Fibroblast of skin of abdomen (primary cell): ENCODE measurements at places on chromosomes 16 and 17.

DNA sequence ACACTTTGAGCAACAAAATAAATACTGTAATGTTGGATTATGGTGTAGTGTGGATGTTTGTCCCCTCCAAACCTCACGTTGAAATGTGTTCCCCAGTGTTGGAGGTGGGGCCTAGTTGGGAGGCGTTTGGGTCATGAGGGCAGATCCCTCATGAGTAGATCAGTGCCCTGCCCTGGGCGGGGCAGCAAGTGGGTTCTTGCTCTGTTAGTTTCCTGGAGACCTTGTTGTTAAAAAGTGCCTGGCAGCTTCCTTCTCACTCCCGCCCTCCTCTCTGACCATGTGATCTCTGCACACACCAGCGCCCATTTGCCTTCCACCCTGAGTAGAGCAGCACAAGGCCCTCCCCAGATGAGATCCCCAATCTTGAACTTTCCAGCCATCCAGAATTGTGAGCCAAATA, 67.7 kb downstream of the MPRIP start:
- DNase-seq, result no peak

DNA sequence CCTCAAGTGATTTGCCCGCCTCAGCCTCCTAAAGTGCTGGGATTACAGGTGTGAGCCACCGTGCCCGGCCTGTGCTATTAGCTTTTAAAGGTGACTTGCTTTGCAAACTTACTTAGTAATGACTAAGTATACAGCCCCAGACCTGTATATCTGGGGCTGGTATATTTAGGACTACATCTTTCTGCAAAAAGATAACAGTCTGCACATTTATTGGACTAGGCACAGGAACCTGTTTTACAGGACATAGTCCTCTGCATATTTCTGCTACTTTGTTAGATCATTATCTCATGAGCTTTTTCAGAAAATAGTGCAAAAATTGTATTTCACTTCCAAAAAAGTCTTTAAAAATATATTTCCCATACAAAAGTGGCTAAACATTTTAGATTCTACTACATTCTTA, 1.3 kb downstream of the KRT24 start:
- DNase-seq, result no peak

GRCh38 chr17:42632949-42633444, 23.5 kb downstream of the TUBG1 start:
- DNase-seq, result no peak

DNA sequence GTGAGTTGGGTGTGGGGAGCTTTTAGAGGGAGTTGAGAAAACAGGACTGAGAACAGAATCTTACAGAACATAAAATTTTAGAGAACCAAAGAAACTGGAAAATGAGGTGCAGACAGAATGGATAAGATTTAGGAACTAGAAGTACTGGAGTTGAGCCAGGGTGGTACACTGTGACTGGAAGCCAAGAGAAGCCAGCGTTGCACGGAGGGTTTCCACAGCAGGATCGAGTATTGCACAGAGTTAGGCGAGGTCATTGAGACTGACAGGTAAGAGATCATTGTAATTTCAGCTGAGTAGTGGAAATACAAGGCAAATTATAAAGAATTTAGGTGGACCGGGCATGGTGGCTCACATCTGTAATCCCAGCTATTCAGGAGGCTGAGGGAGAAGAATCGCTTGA, 6.6 kb downstream of the GSDMA start:
- DNase-seq, result no peak

DNA sequence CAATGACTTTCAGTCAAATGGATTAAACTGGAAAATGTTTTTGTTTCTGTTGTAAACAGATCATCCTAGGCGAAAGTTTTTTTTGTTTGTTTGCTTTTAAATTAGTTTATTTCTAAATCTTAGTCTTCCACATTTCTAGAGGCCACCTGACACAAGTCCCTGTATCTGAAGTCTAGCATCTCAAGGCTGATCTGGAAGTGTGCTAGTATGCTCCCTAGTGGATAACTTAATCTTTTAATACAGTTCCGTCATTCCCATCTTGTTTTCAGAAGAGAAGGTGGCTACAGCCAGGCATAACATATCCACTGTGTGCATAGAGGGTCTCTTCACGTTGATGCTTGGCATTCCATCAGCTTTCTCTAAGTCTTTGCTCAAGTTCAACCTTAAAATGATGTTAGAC, 7.6 kb downstream of the IFT20 start:
- DNase-seq, result no peak

GRCh38 chr17:10713318-10713717, 15.9 kb downstream of the ADPRM start:
- DNase-seq, result no peak

DNA sequence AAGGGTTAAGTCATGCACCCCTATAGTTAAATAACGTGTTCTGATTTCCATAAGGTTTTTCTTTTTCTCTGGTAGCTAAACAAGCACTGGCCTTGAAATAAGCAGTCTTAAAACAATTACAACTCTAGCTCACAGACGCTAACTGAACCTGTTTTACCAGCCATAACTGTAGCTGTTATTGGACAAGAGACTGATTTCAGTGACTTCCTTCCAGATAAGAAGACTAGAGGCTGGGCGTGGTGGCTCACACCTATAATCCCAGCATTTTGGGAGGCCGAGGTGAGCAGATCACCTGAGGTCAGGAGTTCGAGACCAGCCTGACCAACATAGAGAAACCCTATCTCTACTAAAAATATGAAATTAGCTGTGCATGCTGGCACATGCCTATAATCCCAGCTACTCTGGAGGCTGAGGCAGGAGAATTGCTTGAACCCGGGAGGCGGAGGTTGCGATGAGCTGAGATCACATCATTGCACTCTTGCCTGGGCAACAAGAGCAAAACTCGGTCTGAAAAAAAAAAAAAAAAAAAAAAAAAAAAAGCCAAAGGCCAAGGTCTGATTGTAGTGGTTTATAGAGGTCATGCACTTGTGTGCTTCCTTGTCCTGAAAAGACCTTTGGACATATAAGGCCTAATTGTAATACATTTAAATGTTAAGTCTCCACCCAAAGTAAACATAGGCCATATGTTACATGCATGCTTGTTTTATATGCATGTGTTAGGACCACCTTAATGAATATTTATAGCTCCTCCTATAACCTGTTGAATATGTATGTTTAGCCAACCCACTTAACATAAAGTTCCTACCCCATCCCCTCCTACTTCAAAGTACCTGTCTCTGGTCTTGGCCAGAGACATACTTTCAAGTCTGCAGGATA, 319.5 kb upstream of the CA10 start:
- no peak for DNase-seq

- DNase-seq, result no peak
These were observed 89.2 kb downstream of the AMFR start for GRCh38 chr16:56336071-56336688.

DNA sequence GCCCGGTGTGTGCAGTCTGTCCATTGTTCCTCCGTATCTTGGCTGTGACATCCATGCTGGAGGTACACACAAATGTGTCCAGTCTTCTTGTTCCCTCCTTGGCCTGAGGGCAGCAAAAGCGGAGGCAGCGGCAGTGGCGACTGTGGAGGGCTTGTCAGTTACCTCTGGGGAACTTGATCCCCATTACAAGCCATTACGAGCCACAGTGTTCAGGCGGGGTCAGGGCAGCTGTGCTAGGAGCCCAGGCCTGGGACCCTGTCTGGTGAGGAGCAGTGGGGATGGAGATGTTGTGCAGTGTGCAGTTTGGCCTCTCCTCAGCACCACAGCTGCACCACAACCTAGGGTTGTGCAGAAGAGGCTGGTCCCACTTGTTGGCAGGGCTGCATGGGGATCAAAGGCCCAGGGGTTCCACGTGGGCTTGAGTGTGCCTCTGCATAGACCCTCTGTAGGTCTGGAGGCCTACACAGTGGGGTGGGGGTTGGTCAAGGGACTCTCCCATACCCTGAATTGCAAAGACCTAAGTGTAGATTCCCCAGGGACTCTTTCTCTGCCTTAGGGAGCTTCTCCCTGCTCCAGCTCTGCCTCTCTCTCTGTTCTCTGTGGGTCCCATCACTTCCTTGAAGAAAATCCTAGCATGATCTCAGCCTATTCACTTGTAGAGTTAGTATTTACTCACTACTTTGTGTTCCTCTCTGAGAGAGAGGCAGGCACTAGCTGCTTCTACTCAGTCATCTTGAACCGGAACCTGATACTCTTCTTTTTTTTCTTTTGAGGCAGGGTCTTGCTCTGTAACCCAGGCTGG, 58.8 kb downstream of the SLFN11 start:
- DNase-seq, result no peak

DNA sequence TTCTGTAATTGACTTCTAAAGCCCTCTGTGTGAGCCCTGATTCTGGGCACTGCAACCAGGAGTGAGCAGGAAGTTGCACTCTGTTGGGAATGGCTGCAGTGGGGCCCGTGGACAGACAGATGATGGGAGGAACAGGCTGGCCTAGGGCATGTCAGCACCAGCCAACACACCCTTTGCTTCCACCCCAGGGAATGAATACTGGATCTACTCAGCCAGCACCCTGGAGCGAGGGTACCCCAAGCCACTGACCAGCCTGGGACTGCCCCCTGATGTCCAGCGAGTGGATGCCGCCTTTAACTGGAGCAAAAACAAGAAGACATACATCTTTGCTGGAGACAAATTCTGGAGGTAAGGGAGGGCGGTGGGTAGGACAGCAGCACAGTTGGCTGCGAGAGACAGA, 10.8 kb upstream of the LPCAT2 start:
- DNase-seq, result no peak

GRCh38 chr16:87635541-87636049, 33.3 kb downstream of the JPH3 start:
- DNase-seq, result peak; percentile 6

GRCh38 chr17:70394473-70395232, 225.3 kb downstream of the KCNJ2 start:
- no peak for DNase-seq

GRCh38 chr16:64951193-64951592, 170.7 kb downstream of the CDH11 start:
- no peak for DNase-seq

GRCh38 chr16:49349446-49350168, 24.0 kb upstream of the C16orf78 start:
- no peak for DNase-seq

- no peak for DNase-seq
These were observed 2.7 kb upstream of the PPM1D start for GRCh38 chr17:60597297-60597696.

GRCh38 chr16:71767060-71767900, 41.4 kb downstream of the AP1G1 start:
- no peak for DNase-seq

GRCh38 chr16:57797216-57797525, 5.1 kb downstream of the KIFC3 start:
- DNase-seq, result no peak

- no peak for DNase-seq
These were observed 18.4 kb downstream of the SP2 start for GRCh38 chr17:47914306-47914948.

GRCh38 chr17:45843722-45844121, 959 bp upstream of the SPPL2C start:
- no peak for DNase-seq

GRCh38 chr17:48455791-48456190, 25.8 kb upstream of the SKAP1 start:
- no peak for DNase-seq

- DNase-seq, result peak; percentile 95
These were observed 18.4 kb upstream of the MRPS23 start for GRCh38 chr17:57868007-57868909.

DNA sequence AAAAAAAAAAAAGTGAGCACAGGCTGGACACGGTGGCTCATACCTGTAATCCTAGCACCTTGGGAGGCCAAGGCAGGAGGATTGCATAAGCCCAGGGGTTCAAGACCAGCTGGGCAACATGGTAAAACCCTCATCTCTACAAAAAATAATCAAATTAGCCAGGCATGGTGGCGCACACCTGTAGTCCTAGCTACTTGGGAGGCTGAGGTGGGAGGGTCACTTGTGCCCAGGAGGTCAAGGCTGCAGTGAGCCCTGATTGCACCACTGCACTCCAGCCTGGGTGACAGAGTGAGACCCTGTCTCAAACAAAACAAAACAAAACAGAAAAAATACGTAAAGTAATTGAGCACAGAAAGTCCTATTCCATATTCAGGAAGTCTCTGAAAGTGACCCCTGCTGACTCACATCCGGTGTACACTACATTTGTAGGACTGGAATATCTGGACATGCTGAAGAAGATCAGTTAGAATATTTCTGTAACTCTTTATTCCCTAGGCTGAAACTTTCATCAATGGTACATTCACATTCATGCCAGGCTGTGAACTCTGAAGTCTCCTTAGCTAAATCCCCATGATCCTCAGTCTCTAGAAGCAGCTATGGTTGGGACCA, 66.0 kb upstream of the HAS3 start:
- no peak for DNase-seq

GRCh38 chr16:70685061-70685937, 554 bp downstream of the MTSS2 start:
- DNase-seq, result no peak

DNA sequence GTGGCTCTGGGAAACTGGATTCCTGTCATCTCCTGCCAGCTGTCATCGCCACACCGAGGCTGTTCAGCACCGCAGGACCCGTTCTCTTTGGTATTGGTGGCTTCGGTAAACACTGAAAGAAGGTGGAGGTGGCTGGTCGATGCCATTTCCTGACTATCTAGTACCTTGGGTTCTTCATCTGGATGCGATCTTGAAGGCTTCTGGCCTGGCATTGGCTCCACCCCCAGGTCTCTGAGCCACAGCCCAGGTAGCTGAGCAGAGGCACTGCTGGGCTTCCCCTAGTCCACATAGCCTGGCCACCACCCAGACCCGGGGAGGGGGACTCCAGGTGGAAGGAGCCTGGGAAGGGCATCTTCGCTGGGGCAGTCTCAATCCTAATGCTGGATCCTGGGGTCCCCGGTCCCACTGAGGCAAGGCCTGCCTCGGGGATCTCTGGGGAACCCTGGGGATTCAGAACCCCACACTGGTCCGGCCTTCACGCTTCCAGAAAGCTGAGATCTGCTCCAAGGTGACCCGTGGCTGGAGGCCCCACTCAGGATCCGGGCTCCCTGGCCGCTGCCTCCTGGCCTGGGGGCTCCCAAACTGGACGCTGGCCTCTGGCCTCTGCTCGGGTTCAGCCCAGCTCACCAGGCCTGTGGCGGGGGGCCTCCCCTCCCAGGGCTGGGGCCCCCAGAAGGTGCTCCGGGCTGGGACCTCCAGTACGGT, 1.8 kb downstream of the C16orf54 start:
- DNase-seq, result no peak

DNA sequence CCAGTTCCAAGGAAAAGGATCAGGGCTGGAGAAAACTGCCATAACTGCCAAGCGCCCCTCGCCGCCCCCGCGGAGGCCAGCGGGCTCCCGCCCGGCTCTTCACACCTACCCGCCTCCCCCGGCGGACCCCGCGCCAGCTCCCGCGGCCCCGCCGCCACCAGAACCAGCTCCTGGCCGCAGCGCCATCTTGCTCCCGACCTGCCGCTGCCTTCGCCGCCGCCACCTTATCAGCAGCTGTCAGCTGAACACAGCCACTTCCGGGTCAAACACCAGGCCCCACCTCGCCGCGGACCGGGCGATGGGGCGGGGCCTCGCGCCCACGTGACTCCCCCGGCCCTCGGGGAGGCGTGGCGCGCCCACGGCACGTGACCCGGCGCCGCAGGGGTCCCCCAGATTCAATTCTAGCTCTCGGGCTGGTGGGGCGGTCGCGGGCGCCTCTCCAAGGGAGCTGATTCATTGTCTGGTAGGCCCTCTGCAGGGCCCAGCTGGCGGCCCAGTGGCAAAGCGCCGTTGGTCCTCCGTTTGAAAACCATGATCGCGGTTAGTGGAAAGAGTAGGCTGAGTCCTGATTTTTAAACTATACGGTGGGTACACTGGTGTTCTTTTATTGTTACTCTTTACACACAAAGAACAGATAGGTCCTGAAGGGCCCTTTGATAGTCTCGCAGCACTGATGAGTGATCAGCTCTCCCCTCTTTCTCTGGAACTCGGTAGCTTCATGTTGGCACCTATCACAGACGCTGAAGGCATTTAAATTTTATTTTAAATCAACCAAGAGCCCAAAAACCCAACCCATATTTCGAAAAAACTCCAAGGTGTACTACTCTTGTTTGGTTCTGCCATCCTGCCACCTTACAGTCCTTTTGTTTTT, at the start of gene SYNRG:
Gene SYNRG, minus strand, starts transcription at position 249 of the 871 bp plus-strand sequence. Its CDS starts 63 bp downstream, at position 186.
- peak; percentile 98 for DNase-seq
